NCI-H446 treated with DMSO at 0.1 percent for 48 hours (cell line): ENCODE measurements at places on chromosomes 12 and 14.

DNA sequence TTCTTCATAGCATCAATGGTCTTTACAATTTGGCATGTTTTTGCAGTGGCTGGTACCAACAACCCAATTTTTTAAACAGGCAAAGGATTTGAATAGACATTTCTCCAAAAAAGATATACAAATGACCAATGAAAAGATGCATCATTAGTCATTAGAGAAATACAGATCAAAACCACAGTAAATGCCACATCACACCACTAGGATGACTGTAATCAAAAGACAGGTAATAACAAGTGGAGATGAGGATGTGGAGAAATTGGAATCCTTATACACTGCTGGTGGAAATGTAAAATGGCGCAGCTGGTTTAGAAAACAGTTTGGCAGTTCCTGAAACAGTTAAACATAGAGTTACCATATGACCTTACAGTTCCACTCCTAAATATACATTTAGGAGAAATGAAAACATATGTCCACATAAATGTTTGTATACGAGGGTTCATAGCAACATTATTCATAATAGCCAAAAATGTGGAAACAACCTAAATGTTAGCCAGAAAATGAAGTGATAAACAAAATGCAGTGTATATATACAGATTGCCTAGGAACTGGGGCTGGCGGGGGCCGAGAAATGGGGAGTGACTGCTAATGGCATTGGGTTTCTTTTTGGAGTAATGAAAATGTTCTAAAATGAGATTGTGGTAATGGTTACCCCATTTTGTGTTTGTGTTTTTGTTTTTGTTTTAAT, 55.2 kb downstream of the TGFB3 start:
- DNase-seq: no peak

GRCh38 chr12:98637068-98637467, 7.5 kb downstream of the IKBIP start:
- DNase-seq: no peak

DNA sequence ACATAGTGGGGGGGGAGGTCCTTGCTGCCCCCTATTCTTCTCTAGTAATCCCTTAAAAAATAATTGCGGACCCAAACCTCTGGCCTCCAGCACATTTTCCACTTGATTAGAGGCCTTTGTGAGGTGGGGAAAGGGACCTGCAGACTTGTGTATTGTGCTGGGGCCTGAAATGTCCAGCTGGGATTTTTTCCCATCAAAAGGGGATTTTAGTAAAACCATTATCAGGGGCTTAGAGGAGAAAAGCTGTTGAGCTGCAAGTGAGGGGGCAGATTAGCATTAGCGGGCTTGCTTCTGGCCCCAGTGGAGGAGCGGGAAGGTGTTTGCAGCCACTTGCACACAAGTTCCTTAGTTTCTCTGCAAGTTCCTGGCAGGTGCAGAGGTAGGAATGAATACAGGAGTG, 13.9 kb downstream of the FBXL14 start:
- no peak for DNase-seq

GRCh38 chr12:97503073-97503855, 40.7 kb downstream of the RMST start:
- DNase-seq: no peak

DNA sequence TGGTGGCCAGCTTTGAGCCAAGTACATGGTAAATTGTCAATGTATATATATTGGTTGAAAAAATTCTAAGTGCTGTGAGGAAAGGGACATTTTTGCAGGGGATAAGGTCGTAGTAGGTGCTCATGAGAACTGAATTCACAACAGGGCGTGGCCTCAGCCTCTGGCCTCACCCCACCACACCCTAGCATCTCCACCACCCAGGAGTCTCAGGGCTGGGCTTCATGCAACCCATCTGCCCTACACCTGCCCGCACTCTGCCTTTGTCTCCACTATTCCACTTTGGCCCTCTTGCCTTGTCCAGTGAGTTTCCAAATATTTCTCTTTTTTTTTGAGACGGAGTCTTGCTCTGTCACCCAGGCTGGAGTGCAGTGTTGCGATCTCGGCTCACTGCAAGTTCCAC, 22.1 kb upstream of the AQP2 start:
- DNase-seq: no peak

DNA sequence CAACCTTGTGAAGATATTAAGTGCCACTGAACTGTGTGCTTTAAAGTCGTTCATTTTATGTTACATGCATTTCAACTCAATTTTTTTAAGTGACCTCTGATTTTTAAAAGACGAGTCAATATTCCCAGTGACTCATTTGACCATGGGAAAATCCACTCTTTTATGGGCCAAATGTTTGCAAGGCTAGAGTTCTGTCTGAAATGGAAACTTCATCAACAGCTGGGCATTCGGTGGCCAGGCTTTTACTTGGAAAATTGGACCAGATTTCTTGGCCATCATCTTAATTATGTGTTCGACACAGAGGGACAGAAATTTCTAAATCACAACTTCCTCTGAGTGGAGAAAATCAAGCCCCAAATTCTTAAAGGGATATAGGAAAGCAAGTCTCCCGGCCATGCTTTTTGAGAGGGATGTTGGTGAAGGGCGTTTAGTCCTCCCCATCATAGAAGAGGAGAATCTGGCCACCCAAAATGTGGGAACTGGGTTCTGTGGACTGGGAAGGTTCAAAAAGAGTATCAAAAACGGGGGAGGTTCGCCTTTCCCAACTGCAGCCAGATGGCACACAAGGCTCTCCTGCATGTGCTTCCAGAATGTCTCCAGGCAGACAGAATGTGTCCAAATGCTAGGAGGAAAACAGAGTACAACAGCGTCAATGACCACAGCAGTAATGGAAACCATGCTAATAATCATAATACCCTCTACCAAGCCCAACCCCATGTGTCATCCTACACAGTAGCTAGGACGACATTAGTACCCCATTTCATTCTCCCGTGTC, 40.9 kb upstream of the FZD10 start:
- no peak for DNase-seq

DNA sequence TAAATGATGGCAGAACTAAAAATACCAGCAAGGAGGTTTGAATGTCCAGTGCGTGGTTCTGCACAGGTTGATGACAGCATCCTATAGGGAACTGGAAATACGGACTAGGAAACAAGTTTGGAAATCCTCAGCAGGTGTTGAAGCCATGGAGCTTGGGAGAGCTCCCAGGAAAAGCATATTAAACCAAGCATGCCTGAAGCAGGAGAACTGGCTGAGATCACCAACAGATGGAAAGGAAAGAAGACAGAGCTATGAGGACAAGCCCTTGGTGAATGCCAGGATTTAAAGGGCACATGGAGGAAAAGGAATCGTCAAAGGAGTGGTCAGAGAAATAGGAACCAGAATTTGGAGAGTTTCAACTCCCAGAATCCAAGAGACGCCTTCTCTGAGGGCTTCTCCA, 21.2 kb upstream of the ELK3 start:
- peak; percentile 20 for DNase-seq

- no peak for DNase-seq
Observed at GRCh38 chr12:100936661-100937060, 142.1 kb downstream of the ANO4 start.

GRCh38 chr12:71124835-71125460, 32.9 kb downstream of the TSPAN8 start:
- no peak for DNase-seq

- DNase-seq: no peak
Observed at GRCh38 chr14:100072783-100073346, 7.6 kb downstream of the EVL start.

DNA sequence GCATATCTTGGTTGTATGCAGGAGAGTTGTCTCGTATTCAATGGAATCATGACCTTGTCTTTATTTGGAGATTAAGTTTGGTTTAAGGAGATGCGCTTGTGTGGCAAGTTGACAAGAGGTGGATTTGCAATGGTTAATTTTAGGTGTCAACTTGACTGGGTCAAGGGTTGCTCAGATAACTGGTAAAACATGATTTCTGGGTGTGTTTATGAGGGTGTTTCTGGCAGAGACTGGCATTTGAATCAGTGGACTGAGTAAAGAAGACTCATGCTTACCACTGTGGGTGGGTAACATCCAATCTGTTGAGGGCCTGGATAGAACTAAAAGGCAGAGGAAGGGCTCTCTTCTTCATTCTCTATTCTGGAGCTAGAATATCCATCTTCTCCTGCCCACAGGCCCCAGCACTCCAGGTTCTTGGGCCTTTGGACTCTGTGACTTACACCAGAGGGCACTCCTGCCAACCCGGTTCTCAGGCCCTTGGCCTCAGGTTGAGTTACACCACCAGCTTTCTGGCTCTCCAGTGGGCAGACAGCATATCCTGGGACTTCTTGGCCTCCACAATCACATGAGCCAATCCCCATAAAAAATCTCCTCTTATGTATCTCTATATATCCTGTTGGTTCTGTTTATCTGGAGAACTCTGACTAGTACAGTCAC, 141.5 kb upstream of the ARID2 start:
- no peak for DNase-seq

- no peak for DNase-seq
Observed at GRCh38 chr14:33191855-33192254, 253.2 kb downstream of the NPAS3 start.

DNA sequence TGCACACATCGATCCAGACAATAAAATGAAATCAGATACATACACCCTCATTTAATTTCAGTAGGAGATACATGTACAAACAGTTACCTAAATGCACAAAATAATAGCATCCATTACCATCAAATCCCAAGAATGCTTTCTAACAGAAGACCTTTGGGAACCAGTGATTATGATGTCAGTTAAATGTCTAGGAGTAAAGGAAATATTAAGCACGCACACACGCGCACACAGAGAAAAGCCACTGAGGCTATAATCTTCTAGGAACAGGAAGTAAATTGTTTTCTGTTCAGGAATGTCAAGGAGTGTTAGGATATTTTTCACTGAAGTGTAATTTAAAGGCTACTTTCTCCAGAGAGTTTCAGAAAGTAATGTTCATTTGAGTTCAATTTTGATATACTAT, 250.1 kb downstream of the MDGA2 start:
- DNase-seq: no peak

- no peak for DNase-seq
Observed at GRCh38 chr12:132953771-132954170, 2.3 kb downstream of the ZNF605 start.

DNA sequence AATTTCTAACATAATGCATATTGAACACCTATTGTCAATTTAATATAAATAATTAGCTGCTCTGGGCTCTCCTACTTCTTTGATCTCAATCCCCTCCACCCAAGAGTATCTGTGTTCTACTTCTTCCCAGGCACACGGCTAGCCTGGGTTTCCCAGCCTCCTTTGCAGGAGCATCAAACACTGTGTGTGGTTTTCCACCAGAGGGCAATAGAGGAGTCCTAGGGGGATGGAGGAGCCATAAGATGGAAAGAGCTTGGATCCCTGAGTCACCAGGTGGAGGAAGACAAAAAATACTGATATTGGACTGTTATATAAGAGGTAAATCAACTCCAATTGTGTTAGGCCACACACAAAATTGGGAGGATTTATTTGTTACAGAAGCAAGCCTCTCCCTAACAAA, 333.7 kb downstream of the GLT1D1 start:
- DNase-seq: no peak

GRCh38 chr12:6914947-6915788, 788 bp downstream of the ENO2 start:
- no peak for DNase-seq

GRCh38 chr12:30015631-30016337, 232.0 kb upstream of the TMTC1 start:
- no peak for DNase-seq

GRCh38 chr12:30104971-30105370, 321.2 kb upstream of the TMTC1 start:
- no peak for DNase-seq

DNA sequence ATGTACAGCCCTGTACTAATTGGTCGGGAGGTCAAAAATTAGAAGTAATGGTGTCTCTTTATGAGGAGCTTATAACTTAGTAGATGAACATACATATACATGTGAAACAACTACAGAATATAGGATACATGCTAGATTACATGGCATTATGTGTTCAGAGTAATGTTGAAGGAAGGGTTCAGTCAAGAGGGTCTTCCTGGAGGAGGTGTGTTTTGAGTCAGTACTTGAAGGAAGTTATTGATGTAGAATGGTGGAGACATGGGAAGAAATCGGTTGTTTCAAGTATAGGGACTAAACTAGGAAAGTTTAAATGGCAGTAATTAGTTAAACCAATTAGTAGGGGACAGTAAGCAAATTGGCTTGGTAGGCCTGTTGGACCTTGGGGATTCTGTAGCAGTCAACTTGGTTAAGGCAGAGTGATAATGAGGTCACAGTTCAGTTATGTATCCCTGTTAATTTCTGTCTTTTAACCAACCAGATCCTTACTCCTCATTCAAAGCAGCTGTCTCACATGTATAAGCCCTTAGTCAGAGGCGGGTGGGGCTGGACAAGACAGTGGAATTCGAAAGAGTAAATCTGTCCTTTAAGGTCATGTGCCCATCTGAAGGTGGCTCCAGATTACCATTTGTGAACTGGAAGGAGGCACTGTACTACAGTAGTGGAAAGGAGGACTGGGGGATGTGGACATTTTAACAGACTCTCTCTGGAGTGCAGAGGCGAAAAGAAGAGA, 3.5 kb upstream of the ANKRD52 start:
- DNase-seq: no peak

- no peak for DNase-seq
Observed at GRCh38 chr12:26527682-26528081, 305.3 kb downstream of the ITPR2 start.

GRCh38 chr12:41699658-41700057, 445.0 kb downstream of the GXYLT1 start:
- DNase-seq: peak; percentile 9

DNA sequence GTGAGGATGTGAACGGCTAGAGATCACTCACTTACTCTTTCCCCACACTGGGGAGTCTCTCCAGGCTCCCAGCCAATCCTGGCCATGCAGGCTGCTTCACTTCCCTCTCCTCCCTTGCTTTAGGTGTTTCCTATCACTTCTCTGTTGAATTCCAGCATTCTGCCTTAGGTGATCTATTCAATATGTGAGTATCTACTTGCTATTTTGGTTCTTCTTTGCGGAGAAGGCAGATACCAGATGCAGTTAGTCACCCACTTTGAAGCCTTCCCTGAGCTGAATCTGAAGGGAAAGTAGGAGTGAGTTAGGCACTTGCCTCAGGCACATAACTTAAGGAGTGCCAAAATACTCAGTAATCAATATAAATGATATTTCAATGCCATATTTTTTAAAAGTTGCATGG, 36.0 kb upstream of the FAR2 start:
- no peak for DNase-seq

- no peak for DNase-seq
Observed at GRCh38 chr12:118307069-118307954, 65.4 kb downstream of the TAOK3 start.

DNA sequence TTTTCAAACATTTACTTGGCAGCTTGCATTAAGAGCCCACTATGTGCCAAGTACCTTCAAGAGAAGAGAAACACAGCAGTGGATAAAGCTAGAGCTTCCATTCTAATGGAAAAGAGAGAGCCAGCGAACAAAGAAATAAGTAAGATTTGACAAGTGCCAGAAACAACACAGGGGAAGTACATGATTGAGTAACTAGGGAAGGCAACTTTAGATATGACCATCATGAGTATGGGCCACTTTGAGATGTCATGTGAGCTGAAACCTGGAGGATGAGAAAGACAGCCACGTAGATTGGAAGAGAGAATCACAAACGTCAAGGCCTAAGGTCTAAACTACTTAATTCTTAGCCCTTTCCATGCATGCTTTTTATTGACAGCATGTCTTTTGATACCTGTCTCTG, 121.4 kb downstream of the ITPR2 start:
- no peak for DNase-seq

- no peak for DNase-seq
Observed at GRCh38 chr14:98602983-98603382, 669.0 kb downstream of the BCL11B start.

GRCh38 chr12:58225203-58225877, 284.0 kb downstream of the ATP23 start:
- DNase-seq: no peak
